ENCODE measurements at places on chromosomes 4 and X.

- DNase-seq: no peak
Measured at GRCh38 chr4:112938461-112939058, 110.9 kb upstream of the ANK2 start.

GRCh38 chr4:183532821-183533220 is 28.0 kb downstream of the ING2 start:
- no peak for DNase-seq

DNA sequence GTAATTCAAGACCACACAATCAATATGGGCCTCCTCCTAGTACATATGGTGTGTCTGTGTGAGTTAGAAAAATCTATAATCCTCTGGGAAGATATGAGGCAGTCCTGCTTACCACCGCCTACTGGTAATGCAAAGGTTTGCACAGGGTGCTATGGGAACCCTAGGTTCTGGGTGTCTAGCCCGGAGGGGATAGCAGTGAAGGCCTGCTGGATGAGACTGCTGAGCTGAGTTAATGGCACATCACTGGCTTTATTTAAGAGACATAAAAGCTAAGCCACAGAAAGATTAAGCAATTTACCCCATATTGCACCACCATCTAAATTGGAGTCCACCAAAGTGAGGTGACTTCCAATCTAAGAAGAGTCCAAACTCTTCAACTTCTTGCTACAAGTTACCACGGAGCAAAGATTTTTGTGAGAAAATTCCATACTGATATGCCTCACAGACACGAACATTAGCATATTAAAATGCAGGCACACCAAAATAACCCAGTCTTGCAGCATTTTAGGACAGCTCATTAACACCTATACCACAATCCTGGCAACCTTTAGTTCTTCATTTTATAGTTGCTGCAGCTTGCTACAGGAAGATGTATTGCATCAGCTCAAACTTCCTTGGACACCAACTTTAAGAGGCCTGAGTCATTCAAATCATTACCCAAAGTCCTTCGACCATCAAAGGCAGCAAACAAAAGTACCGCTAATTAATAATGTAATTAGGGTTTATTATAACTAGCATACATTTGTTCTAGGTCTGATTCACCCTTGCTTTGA is 13.7 kb downstream of the DGKK start:
- DNase-seq: no peak

GRCh38 chr4:150970685-150971151 is 44.4 kb downstream of the LRBA start:
- no peak for DNase-seq

DNA sequence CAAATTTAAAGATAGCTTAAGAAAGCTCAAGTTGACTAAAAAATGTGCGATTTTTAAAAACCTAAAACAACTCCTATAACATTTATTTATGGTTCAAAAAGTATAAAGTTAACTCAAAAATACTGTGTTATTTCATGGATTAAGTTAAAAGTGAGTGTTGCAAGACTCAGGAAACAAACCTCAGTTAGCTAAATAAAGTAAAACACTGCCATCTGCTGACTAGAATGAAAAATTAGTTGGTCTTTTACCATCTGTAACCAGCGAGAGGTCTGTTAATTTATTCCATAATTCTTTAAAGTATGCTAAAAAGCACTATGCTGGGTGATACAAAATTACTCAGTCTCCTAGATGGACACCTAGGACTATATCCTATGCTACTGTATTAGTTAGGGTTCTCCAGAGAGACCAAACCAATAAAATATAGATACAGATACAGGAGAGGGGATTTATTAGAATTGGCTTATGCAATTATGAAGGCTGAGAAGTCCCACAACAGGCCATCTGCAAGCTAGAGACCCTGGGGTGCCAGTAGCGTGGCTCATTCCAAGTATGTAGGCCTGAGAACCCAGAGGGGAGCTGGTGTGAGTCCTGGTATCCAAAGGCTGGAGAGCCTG is 4.9 kb upstream of the WDFY3 start:
- no peak for DNase-seq
